AG08395 (cell line): ENCODE measurements at places on chromosomes 2 and 18.

DNA sequence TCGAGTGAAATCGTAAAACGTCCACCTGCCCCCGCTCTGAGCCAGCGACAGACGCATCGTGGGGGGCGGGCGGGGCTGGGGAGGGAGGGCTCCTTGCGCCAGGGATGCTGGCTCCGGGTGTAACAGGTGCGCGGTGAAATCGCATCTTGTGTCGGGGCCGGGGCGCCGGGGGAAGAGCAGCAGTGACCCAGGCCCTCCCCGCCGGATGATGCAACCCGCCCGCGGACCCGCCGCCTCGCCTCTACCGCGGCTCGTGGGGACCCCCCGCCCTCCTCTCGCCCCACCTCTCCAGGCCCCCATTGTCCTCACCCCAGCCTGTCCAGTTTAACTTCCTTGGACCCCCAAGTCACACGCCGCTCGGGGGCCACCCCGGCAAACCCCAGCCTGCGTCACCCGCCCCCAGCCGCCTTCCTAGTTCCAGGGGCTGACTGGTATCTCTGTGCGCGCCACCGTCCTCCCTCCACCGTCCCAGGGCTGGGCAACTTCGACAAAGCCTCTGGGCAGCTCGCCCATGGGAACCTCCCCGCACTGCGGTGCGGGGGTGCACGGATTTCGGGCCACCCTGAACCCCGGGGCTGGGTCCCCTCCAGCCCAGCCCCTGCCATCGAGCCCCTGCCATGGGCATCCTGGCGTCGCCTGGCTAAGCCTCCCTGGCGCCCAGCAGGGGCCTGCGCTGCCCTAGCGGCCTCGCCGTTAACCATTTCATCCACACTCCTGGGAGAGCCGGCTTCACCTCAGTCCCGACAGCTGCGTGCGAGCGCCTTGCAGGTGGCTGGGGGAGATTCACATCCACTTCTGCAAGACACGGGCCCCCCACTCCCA, 799 bp upstream of the KIF1A start:
- DNase-seq = no peak

DNA sequence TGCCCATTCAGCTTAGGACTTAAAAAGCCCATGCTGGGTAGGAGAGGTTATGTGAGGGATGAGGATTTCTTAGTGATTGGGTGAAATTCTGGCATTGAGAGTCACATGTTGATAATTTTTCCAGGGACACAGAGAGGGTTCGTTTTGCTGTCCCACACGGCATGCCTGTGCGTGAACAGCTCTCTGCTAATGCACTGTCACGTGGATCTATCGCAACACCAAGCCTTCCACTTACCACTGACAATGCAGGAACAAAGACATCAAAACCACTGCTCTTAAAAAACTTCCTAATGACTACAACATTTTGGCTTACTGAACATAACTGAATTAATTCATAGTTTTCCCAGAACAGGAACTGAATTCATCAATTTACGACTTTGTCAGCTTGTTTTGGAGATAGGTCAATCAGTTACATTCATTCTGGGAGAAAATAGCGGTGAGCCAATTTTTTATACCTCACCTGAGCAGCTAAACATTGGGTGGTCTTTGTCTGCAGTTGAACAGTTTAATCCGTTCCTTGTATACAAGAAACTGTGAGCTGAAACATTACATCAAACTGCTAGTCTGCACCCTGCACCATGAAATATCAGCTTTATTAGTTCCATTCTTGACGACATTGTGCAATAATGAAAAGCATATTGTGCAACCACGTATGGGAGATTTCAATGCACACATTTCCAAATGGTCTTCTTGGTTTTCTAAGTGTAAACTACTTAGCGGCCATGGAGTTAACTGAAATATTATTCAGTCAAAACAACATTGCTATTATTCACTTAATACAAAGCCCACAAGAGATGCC, 127.1 kb downstream of the LPIN1 start:
- DNase-seq = peak; percentile 6

DNA sequence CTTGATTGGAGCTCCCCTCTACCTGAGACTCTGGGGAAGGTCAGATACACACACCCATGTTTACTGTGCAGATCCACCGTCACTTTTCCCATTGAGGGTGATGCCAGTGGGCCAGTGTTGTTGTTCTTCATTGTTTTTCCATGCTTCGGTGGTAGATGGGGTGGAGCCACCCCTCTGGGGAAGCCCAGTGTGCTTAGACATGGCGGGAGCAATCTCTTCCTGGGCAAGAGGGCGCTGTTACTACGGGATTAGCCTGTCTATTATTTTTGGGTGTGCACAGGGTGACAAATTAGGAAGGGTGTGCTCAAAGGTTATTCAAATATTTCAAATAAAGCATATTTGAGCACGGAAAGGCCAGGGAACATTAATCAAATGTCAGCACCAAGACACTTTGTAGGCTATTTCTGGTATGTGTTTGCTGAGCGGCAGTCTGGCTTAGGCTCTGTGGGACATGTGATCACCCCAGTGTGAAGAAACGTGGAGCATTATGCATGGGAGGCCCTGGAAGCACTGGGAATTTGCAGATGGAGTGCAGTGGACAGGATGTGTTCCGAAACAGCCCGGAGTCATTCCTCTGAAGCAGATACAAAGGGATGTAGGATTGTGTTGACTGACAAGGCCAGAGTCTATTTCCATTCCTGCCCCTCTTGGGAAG, 34.8 kb upstream of the SMIM21 start:
- no peak for DNase-seq

DNA sequence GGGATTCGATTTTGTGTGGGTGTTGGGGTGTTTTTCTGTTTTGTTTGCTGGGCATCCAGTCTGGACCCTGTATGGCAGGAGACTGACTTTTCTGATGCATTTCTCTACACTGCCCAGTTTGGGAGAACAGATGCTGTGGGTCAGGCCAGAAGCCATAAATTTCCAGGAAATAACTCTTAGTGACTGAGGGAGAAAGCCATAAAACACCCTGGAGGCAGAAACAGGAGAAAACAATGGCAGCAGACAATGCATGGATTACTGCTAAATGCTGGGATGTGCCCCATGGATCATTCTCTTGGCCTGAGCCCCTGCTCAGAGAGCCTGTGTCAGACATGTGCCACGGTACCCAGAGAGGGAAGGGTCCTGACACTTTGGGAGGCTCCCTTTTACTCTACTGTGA, 133.6 kb upstream of the CAPN13 start:
- DNase-seq = no peak

DNA sequence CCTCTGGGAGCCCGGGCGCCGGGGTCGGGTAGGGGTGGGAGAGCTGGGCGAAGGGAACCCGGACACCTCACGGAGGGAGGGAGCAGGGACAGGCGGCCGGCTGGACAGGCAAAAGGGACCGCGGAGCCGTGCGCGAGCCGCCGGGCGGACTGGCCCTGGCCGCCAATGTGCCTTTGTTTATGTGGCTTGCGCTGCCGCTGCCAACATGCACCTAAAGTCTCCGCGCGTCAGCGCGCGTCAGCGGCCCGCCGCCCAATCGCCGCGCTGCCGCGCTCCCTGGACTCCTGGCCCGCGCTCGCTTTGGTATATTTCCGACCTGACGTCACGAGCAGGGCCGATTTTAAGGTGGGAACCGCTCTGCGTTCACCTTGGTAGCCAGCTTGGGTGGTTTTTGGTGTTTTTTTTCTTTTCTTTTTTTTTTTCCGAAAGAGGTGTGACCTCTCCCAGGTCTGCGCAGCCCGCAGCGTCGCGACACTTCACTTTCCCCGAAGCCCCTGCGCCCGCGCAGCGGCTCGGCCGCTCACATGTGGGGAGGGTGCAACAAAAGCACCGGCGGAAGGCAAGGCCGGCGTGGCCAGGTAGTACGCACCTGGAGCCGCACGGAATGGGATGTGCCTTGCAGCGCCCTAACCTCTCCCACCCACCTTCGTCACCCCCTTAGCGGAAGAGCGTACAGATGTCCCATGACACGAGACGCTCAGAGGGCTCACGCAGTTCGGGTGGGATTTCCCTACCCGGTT, at the start of gene NR4A2:
Gene NR4A2, minus strand, starts transcription at position 188 of the 740 bp plus-strand sequence. CDS start 2,535 bp downstream, outside the sequence.
- DNase-seq = peak; percentile 85

- no peak for DNase-seq
Measured at GRCh38 chr2:237859082-237859433, 365 bp upstream of the RAMP1 start.

- no peak for DNase-seq
Measured at GRCh38 chr2:120893811-120894584, 158.3 kb downstream of the GLI2 start.

- no peak for DNase-seq
Measured at GRCh38 chr2:40797120-40797519, 345.2 kb upstream of the SLC8A1 start.

- no peak for DNase-seq
Measured at GRCh38 chr2:86570059-86570458, 6.8 kb upstream of the CHMP3 start.

DNA sequence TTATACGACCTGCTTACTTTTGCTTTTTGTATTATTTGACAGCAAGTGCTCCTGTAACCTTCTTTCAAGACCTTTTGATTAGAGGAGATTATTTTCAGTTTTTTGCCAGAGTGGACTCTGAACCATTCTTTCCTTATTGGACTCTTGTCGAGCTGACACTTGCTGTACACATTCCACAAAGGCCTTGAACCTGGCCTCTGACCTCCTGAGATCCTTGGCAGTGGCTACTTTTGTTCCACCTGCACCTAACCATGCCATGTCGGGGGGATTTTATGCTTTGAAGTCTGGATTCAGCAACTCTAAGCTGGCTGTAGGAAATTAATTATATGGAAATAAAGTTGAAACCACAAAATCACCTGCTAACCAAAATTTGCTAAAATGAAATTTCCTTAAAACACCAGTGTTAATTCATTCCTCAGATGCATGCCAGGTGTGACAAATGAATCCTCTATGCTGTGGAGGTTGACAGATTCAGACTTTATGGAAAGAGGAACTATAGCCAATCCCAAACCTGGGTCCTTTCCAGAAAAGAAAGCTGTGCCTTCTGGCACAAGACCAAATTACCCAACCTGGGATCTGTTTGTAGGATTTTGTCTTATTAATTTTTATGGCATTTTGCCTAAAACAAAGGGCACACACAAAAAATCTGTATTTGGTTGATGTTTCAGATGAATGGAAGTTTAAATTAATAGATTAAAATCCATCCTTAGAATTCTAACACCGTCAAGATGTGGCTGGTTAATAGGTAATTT, 110.4 kb downstream of the CDC42EP3 start:
- DNase-seq = no peak

- peak; percentile 29 for DNase-seq
Measured at GRCh38 chr2:240974771-240975572, 23.4 kb upstream of the SNED1 start.
